NCI-H1694 treated with DMSO at 0.1 percent for 48 hours (cell line): ENCODE measurements at places on chromosomes 6 and 20.

- peak; percentile 4 for DNase-seq
Measured at GRCh38 chr6:82017288-82017687, 230.3 kb downstream of the IBTK start.

- no peak for DNase-seq
Measured at GRCh38 chr20:60490217-60491050, 532.2 kb downstream of the CDH26 start.

- DNase-seq: no peak
Measured at GRCh38 chr6:72406517-72406916, 215.3 kb upstream of the KCNQ5 start.

DNA sequence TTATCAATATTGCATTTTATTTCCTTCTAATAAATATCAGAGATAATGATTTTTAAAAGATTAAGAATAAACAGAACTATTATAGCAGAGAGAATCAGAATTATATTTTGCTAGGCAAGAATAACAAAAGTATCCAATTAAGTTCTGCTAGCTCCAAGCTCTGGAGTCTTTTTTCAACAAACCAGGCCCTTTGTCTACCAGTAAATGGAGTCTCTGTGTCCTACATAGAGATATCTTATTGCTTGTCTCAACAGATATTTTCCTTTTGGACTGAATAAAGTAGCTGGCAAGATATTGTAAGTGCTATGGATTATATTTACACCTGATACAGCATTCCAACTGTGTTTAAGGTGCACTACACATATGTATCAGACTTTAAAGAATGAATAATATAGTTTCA lies 107.1 kb downstream of the DST start:
- no peak for DNase-seq

DNA sequence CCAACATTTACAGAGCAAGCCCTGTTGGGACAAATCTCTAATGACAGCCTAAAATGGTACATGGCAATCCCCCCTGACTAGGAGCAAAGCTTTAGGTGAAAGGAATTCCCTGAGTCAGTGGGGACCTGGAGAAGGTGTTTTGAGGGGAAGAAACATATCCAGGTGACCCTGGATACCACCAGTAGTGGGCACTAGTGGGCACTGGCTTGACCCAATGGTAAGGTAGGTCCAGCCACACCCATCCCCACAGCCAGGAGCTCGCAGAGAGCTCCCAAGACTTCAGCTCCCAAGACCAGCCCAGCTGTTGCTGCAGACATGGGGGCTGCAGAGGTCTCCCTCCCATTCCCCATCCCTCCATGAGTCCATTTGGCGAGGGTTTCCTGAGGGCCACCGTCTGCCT lies 19.5 kb downstream of the GRM4 start:
- DNase-seq: no peak

DNA sequence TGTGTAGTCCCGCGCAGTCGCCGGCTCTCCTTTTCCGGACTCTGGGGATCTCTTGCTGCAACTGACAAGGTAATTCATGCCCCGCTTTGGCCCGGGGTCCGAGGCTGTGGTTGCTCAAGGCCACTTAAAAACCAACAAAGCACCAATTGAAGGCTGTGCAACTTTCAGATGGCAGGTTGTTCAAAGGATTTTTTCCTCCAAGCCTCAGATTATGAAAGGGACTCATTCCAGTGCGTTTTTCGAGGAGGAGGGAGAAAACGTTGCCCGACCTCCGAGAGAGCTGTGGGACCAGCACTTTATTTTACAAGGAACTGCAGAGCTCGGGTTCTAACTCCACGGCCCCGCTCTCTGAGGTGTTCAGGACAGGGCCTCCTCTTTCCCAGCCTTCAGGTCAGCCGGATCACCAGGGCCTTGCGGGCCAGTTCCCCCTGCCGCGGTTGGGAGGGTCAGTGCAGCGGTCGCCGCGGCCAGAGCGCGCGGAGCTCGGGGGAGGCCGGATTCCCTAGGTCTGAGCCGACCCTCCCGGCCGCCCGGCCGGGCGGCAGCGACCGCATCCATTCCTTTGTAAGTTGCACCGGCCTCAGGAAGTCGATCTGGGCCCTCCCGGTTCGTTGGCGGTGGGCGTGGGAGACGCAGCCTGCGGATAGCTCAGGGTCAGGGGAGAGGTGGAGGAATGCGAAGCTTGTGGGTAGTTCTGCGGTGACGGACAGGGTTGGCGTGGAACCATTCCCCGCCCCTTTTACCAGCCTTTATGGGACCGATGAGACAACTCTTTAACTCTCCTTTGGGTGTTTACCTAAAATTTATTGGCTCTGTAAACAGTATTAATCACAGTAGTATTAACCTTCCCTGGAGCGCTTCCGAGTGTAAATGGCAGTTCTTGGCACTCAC lies 1.6 kb downstream of the UTRN start:
- DNase-seq: no peak

DNA sequence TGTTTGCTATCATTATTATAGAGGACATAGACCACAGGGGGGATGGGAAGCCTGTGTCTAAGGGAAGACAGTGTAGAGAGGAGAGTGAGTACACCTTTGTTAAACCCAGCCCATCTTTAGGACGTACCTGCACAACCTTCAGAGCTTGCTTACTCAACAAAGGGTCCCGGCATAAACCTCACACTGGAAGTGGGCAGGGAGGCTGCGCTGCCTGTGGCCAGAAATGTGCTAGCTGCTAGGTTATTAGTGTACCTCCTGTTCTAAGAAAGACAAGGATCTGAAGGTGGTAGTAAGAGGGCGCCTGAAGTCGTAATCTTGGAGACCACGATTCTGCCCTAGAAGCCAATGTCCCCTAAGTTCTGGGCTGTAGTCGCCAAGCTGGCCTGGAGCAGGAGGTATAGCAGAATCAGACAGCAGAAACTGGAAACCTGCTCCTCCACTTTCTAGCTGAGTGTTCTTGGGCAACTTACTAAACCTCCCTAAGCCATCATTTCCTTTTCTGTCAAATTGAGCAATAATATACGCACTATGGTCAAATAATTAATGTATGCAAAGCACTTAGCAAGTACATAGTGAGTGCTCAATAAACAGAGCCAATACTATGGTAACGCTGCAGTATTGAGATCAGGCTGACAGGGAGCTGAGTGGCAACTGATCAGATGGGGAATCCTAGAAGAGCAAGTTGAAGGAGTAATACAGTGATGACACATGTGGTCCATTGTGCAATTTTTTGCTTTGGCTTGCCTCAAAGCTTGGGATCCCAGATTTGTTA lies 16.8 kb upstream of the AKIRIN2 start:
- no peak for DNase-seq

- DNase-seq: no peak
Measured at GRCh38 chr6:169164451-169164850, 89.2 kb downstream of the THBS2 start.

DNA sequence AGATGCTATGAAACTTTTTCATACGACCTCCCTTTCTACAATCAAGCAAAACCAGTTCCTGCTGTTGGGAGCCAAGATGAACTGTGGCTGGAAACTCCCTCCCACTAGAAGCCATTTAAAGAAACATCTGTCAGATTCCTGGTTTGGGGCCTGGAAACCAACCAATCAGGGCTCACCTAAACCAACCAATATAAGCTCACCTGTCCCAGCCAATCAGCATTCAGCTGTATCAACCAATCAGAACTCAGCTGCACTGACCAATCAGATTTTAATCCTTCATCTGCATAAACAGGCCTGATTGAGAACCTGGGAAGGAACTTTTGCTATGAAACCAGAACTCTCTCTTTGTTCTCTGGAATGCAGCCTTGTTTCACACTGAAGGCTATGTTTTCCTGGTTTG lies 42.4 kb downstream of the SNX14 start:
- DNase-seq: no peak

DNA sequence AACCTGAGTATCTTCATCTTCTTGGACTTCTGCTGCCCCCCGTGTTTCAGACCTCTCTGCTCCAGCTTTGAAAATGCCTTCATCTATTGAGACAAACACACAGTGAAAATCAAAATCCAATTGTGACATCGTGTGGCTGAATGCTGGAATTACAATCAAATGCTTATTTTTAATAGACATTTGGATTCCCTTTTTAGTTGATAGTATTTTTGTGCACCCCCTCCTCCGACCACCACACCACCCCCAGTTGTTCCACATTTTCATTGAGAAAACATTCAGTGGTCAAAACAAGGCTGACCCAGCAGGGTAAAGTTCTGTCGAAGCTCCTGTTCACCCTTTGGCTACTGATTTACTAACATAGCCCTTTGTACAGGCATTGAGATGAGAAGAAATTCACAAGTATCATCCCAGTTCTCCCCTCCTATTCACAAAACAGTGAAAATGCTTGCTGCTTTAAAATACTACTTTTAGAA lies 79.0 kb downstream of the NRSN1 start:
- DNase-seq: peak; percentile 59

- no peak for DNase-seq
Measured at GRCh38 chr20:51734876-51735720, 33.1 kb downstream of the ATP9A start.

- DNase-seq: no peak
Measured at GRCh38 chr20:1786486-1786885, 108.7 kb upstream of the SIRPA start.

DNA sequence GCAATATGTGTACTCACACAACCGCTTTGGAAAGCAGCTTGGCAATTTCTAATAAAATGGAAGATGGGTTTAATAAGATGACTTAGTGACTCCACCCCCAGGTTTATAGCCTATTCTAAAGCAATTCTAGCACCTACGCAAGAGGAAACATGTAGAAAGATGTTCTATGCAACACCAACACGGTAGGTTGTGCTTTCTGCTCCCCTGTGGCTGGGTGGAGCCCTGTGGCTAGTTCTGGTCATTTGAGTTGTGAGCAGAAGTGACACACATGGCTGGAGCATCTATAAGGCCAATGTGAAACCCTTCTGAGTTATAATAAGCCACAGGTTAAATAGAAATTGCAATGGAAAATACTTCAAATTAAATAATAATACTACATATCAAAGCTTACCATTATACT lies 310.7 kb downstream of the CD83 start:
- no peak for DNase-seq

- no peak for DNase-seq
Measured at GRCh38 chr20:53250456-53250855, 278.3 kb downstream of the TSHZ2 start.

DNA sequence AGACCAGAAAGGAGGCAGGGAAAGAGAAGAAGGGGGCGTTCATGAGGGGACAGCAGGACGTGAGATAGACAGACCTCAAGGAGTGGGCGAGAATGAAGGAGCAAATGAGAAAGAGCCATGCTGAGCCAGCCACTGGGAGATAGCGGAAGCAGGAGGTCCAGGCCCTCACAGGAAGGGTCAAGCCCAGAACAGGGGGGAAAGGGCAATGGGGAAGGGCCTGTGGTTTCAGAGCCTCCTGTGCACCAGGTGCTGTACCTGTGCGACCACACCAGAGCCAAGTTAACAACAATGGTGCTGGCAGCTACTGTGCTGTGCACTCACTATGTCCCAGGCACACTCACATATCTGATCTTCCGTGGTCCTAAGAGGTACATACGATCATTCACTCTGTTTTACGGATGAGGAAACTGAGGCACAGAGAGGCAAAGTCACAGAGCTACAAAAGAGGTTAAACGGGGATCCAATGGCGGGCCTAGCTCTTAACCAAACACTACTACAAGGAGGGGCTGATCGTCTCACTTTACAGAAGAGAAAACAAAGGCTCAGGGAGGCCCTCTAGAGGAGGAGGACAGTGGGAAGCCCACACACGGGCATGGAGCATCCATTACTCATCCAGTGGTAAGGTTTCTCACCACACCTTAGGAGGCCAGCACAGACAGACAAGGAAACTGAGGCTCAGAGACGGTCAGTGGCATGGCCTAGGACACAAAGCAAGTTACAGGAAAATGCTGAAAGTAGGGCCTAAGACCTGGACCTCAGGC lies 129.1 kb downstream of the PREX1 start:
- no peak for DNase-seq

DNA sequence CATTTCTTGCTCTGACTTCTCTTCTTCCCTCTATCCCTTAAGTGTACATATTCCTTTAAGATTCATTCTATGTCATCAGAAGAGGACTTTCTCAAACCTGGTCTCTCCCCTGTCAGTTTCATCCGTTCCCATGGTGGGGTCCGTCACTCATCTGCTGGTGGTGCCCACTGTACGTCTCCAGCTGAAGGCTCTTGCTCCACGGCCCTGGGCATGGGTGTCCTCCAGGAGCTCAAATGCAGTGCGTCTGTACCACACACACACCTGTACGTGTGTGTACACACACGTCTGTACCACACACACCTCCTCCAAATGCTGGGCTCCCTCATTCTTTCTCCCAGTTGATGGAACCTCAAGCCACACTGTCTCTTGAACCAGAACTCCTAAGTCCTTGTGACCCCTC lies 85.6 kb downstream of the CAP2 start:
- DNase-seq: no peak

DNA sequence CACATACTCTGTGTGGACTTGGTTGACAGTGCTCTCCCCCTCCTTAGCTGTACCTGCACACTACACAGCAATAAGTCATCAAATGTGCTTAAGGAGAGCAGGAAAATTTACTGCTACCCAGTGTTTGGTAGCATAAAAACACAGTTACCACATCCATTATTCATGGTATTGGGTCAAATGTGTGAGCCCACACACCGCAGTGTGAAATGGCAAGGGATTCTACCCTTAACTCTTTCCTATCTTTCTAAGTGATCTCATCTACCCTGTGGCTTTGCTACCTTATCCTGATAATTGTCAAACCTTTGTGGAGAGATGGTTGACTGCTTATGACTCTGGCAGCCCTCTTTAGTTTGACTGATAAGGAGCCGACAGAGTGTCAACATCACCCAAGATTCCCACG lies 47.6 kb downstream of the STX11 start:
- no peak for DNase-seq

GRCh38 chr6:31657406-31658157 lies 1.9 kb downstream of the APOM start:
- no peak for DNase-seq

DNA sequence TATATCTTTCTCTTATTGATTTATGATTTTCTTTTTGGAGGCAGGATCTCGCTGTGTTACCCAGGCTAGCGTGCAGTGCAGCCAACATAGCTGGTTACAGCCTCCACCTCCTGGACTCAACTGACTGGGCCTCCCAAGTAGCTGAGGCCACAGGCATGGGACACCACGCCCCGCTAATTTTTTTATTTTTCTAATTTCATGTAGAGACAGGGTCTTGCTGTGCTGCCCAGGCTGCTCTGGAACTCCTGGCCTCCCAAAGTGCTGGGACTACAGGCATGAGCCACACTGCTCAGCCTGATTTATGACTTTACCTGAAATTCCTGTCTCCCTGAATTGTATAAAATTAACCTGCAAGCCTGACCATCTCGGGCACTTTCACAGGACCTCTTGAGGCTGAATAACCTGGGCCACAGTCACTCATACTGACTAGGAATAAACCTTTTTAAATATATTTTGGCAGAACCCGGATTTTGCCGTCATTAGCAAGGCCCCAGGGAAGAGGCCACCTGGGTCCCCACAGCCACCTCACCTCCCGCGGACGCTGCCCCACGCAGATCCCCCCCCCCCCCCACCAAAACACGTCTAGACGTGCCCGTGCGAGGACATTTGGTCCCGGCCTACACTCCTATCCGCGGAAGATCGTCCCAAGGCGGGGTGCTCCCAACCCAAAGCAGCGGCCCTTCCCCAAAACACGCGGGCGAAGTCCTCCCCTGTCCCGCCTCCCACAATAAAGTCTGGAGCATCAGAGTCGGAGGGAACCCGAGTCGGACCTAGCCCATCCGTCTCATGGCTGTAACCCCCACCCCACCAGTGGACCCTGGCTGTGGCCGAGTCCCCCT lies 902 bp downstream of the ZNF337 start:
- no peak for DNase-seq

GRCh38 chr6:100465701-100466409 lies 1.1 kb upstream of the SIM1 start:
- no peak for DNase-seq

GRCh38 chr20:8161264-8162071 lies 29.4 kb downstream of the PLCB1 start:
- DNase-seq: no peak

- no peak for DNase-seq
Measured at GRCh38 chr6:75334266-75335040, 49.9 kb upstream of the TMEM30A start.
